ENCODE measurements at places on chromosomes 3 and 15.

- no peak for DNase-seq
Observed at GRCh38 chr3:64033069-64033468, 9.8 kb upstream of the PSMD6 start.

GRCh38 chr3:24829629-24830229, 335.1 kb upstream of the THRB start:
- DNase-seq = peak; percentile 14

DNA sequence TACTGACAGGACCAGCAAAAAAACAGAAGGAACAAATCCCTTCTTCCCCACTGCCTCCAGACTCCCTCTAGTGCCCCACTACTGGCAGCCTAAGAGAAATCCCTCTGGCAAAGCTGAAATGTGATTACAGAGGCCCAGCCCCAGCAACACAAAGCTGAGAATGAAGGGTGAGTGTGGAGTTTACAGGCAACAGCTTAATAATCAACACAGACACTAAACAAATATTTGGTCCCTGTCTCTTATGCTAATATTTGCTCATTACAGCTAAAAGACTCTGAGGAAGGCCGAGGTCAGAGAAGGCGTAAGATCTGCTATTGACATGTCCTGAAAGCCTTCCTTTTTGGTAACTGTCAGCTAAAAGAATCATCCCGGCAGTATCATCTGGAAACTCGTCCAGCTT, 308.5 kb upstream of the RASGRP1 start:
- DNase-seq = no peak

DNA sequence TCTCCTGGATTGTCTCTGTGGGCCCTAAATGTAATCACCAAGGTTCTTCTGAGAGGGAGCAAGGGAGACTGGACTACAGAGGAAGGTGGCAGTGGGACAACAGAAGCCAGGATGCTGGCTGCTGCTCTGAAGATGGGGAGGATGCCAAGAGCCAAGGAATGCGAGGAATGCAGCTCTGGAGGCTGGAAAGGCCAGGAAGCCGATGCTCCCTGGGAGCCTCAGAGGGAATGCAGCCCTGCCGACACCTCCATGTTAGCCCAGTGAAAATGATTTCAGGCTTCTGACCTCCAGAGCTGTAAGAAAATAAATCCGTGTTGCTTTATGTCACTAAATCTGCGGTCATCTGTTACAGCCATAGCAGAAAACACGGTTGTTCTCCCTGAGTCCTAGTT, 44.1 kb downstream of the UMPS start:
- DNase-seq = peak; percentile 90

GRCh38 chr15:40567111-40567510, 2.0 kb upstream of the RPUSD2 start:
- no peak for DNase-seq

- DNase-seq = no peak
Observed at GRCh38 chr3:71227270-71227661, 356.3 kb downstream of the FOXP1 start.

- DNase-seq = peak; percentile 27
Observed at GRCh38 chr3:132628157-132628556, 31.1 kb downstream of the ACKR4 start.

GRCh38 chr15:75352186-75353080, 5.6 kb downstream of the NEIL1 start:
- DNase-seq = no peak

DNA sequence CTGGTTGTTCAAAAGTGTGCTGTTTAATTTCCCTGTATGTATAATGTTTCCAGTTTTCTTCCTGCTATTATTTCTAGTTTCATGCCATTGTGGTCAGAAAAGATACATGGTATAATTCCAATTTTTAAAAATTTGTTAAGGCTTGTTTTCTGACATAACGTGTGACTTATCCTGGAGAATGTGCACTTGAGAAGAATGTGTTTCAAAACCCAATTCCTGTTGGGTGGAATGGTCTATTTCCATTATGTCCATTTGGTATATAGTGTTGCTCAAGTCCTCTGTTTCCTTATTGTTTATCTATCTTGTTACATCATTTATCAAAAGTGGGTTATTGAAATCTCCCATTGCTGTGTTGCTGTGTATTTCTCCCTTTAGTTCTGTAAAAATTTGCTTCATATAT, 215.4 kb downstream of the GREM1 start:
- no peak for DNase-seq

- DNase-seq = no peak
Observed at GRCh38 chr3:125375950-125376679, 990 bp upstream of the ZNF148 start.

- DNase-seq = no peak
Observed at GRCh38 chr3:129502641-129503408, 25.6 kb upstream of the RHO start.

DNA sequence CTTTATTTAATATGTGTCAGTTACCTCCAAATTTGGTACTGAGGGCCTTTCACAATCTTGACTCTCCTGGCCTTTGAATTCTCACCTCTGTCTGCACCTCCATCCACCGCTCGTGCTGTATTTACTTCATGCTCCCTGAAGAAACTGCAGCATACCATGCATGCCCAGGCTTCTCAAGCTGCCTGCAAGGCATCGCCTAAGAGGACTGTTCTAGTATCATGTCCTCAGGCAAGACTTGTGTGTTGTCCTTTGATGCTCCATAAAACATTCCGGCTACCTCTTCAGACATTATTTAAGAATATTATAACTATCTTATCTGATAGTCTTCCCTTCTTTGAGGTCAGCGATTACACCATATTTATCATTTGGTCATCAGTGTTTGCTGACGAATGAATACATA, 682.5 kb downstream of the NR2F2 start:
- DNase-seq = no peak

- no peak for DNase-seq
Observed at GRCh38 chr15:65783872-65784271, 8.2 kb downstream of the DENND4A start.

- no peak for DNase-seq
Observed at GRCh38 chr3:14490255-14490654, 49.9 kb downstream of the GRIP2 start.

DNA sequence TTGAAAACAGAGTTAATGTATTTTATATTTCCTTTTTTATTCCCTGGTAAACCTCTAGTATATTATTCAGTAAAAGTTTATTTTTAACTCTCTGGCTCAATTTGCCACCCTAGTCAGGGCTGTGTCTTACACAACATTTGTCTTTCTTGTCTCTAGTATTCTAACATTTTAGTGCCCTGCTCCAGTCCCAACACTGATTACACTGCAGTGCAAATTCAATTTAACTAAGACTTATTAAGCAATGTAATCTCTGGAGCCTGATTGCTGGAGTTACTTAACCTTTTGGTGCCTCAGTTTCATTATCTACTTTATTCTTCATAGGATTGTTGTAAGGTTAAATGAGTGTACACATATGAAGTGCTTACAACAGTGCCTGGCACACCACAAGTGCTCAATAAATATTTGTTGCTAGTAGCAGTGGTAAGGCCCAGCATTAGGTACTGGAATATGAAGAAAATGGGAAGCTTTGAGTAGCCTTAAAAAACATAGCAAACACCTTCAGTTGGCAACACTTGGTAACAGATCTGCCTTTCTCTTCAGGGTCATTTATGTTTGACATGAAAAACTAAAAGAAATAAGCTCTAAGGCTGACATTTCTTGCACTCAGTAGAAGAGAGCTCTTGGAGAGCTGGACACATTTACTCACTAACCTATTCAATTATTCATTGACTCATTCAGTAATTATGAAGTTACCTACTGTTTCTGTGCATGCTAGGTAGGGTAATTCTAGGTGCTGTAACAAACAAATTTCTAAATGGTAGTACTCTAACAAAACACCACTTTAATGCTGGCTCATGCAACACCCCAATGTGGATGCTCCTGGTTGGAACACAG, 364.5 kb upstream of the EPHA3 start:
- DNase-seq = no peak

- no peak for DNase-seq
Observed at GRCh38 chr15:33243869-33244268, 49.4 kb upstream of the FMN1 start.

DNA sequence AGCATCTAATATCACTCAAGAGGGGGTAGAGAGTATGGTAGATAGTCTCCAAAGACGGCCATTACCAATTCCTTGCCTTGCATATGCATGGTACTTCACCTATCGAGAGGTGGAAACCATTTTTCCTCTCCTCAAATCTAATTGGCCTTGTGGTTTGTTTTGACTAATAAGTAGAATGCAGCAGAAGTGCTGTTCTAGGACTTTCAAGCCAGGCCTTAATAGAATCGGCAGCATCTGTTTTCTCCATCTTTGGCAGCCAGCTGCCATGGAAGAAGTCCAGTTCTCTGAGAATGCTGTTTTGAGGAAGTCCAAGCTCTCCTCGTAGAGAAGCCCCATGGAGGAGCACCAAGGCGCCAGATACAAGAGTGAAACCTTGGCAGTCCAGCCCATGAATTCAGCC, 59.1 kb upstream of the RASGRP1 start:
- no peak for DNase-seq

DNA sequence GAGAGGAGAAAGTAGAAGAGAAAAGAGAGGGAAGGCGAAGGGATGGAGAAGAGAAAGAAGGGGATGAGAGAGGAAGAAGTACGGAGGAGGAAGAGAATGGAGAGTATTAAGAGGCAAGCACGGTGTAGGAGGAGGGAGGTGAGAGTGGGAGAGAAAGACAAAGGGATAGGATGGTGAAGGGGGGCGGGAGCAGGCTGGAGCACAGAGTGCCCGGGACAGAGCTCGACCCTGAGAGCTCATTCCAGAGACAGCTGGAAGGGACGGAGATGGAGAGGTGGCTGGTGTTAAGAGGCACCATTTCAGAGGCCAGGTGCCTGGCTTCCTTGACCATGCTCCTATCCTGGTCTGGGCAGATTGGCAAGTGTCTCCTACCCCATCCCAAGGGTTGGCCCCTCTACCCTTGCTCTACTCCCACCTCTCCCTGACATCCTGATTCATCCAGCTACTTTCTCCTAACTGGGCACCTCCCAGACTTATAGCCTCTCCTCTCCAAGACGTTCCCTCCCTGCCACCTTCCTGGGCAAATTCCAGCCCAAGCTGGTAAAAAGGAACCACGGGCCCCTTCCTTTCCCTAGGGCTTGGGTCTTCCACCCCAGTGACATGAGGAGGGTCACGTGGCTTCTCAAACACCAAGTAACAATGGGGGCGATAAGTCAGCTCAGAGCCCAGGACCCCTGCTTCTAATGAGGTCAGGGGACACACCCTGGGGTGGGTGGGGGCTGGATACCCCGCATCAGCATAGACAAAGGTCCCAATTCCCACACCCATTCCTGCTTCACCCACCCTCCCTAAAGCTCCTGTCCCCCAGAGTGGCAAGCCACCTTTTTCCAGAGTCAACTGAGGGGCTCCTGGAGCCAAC, 1.1 kb downstream of the CLCN2 start:
- DNase-seq = no peak

- DNase-seq = peak; percentile 63
Observed at GRCh38 chr15:81480645-81481053, 106.6 kb upstream of the TMC3 start.

GRCh38 chr15:63461230-63461985, 43.0 kb upstream of the USP3 start:
- DNase-seq = no peak

DNA sequence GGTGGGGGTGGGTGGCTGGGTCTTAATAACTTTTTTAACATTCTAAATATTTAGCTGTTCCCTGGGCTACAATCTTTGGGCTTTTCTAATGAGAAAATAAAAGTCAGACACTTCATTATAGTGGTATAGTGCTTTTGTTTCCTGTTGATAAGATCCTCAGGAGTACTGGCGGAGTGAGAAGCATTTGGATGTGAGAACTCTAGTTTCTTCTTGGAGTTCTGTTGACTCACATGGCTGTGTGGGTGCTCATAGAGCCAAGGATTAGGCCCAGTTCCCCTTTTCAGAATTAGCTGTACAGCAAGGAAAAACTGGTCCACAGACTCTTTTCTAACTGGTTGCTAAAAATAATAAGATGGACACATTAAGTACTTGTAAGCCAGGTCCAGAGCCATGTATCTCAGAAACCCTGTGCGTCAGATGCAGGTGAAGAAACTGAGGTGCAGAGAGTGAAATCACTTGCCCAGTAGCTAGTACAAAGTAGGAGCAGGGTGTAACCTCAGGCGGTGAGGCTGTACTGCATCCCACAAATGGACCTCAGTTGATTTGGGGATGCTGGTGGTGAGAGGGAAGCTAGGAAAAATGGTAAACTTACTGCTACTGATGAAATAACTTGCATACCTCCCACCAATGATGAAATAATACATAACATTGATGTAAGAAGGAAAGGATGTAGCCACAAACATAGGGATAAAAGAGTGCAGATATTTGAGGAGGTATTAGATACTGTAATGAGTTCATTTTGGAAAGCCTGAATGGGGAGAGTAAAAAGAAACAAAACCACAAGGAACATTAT, 2.3 kb downstream of the ITPR1 start:
- no peak for DNase-seq

GRCh38 chr3:71734881-71735280, 9.7 kb upstream of the EIF4E3 start:
- DNase-seq = no peak

GRCh38 chr3:42763021-42763420, 10.0 kb downstream of the CCDC13 start:
- no peak for DNase-seq

GRCh38 chr3:122102191-122102935, 47.2 kb downstream of the CD86 start:
- no peak for DNase-seq

DNA sequence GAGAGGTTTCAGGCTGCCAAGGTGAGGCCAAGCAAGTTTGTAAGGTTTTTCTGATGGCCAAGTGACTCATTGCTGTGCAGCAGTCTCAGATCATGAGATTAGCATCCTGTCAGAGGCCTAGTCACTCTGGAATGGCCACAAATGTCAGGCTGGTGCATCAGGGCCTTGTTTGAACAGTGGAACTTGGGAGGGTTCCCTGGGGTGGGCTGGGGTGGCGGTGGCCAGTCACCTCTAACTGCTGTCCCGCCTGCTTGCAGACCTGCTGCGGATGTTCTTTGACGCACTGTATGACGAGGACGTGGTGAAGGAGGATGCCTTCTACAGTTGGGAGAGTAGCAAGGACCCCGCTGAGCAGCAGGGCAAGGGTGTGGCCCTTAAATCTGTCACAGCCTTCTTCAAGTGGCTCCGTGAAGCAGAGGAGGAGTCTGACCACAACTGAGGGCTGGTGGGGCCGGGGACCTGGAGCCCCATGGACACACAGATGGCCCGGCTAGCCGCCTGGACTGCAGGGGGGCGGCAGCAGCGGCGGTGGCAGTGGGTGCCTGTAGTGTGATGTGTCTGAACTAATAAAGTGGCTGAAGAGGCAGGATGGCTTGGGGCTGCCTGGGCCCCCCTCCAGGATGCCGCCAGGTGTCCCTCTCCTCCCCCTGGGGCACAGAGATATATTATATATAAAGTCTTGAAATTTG, 2.8 kb upstream of the FAM131A start:
- no peak for DNase-seq

- peak; percentile 13 for DNase-seq
Observed at GRCh38 chr15:50702762-50703334, 16.3 kb upstream of the TRPM7 start.

DNA sequence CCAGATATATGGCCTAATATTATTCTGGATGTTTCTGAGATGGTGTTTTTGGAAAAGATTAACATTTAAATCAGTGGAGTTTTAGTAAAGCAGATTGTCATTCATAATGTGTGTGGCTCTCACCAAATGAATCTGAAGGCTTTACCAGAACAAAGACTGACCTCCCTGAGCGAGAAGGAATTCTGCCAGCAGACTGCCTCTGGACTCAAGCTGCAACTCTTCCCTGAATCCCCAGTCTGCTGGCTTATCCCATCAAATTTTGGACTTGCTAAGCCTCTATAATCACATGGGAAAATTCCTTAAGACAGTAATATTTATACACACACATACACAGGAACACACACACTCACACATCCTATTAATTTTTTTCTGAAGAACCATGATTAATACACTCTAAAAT, 102.3 kb downstream of the FAM174B start:
- no peak for DNase-seq

- DNase-seq = no peak
Observed at GRCh38 chr3:20097015-20097414, 56.8 kb downstream of the KAT2B start.
